ENCODE measurements at places on chromosomes 2 and 18. TPM values are rescaled to one million over a fixed set of nuclear protein-coding genes. Genes with fewer than 3 reads are reported as not detected.

ANKRD62 gene
- polyA plus RNA-seq = not detected

DSC1 gene
- not detected for polyA plus RNA-seq

GKN2 gene
- polyA plus RNA-seq = 1.9 TPM

SPAST gene
- 5.0 TPM for polyA plus RNA-seq

BBS5 gene
- 12.6 TPM for polyA plus RNA-seq

PKDCC gene
- polyA plus RNA-seq = 48.8 TPM
